ENCODE measurements at places on chromosomes 12 and 14. TPM values are rescaled to one million over a fixed set of nuclear protein-coding genes. Genes with fewer than 3 reads are reported as not detected.

Gene CPNE6
- polyA plus RNA-seq, result not detected

DNA sequence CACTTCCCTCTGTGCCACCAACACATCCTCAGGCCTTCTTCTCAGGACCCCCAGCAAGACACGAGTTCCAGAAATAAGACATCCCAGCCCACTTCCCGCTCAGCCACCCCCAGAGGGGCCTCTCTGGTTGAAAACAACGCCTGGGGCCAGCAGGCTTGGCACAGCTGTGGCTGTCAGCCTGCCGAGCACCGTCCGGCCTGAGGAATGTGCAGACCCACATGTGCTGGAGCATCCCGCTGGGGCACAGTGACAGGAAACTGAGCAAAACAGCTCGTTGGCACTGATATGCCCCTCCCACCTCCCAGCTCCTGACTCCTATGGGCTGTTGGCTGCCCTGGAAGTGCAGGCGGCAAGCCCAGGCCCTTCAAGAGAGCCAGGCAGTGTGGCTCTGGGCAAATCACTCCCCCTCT is 1.4 kb downstream of the SYNE3 start:
- peak; percentile 82 for DNase-seq

DNA sequence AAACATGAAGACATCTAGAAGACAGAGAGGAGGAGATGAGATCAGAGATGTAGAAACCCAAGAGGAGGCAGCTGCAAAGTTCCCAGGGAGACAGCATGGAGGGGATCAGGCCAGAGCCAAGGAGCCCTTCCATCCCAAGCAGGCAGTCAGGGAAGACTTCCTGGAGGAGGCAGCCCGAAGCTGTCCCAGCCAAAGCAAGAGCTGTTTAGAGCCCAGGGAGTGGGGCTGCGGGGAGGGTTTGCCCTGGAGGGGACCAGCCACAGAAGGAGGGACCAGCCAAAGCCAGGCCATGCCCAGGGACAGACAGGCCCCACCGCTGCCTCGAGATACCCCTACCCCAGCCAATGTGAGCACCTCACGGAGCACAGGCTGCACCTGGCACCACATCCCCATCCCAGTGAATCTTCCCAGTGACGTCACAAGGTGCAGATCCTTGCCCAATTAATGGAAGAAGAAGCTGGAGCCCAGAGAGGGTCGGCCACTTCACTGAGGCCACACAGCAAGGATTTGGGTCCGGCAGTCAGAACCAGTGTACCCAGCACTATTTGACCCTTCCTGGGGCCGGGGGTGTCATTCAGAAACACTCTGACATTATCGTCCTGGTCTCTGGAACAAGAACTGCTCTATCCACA is 14.1 kb upstream of the DIO3 start:
- no peak for DNase-seq

- no peak for DNase-seq
Measured at GRCh38 chr12:86521870-86522269, 265.7 kb upstream of the MGAT4C start.

- DNase-seq, result no peak
Measured at GRCh38 chr12:58955849-58956248, 35.5 kb upstream of the LRIG3 start.

- DNase-seq, result peak; percentile 72
Measured at GRCh38 chr14:41605550-41606281, 960 bp upstream of the LRFN5 start.

Gene UNC79
- polyA plus RNA-seq, result 0.58 TPM

All from left lung (tissue), 14 donors.